NCI-H1092 treated with DMSO at 0.1 percent for 48 hours (cell line): ENCODE measurements at places on chromosomes 1 and 21.

GRCh38 chr1:66626261-66626660 is 92.3 kb downstream of the SGIP1 start:
- DNase-seq: no peak

DNA sequence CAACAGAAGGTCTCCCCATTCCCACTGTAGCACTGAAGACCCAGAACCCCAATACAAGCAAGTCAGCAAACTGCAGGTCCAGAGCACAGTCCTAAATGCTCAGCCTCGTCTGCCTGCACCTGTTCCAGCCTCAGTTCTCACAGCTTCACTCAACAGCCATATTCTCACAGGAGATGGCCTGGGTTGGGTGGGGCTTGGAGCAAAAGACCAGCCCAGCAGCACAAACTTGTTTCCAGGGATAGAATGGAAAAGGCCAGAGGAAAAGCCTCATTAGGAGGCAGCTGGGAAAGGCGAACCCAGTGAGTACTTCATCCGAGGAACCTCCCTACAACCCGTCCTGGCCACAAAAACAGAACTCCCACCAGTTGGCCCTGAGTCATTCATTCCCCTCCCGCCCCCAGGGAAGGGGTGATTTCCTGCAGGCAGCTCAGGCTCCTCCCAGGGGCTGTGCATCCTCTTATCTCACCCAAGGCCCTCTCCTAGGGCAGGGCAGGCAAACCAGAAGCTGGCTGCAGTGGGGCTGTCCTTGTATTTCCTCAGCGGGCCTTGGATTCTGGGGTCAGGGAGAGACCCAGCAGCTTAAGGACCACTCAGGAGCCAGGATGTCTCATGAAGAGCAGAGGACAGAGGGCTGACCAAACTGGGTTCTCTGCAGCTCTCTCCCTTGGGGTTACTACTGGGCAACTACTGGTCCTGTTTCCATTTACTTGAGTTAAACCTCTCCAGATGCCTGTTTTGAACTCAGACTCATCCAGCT is 7.4 kb upstream of the MPL start:
- DNase-seq: no peak

- no peak for DNase-seq
Measured at GRCh38 chr1:151311011-151311410, 16.2 kb downstream of the PI4KB start.

- no peak for DNase-seq
Measured at GRCh38 chr21:46423546-46424038, 35.1 kb upstream of the DIP2A start.

DNA sequence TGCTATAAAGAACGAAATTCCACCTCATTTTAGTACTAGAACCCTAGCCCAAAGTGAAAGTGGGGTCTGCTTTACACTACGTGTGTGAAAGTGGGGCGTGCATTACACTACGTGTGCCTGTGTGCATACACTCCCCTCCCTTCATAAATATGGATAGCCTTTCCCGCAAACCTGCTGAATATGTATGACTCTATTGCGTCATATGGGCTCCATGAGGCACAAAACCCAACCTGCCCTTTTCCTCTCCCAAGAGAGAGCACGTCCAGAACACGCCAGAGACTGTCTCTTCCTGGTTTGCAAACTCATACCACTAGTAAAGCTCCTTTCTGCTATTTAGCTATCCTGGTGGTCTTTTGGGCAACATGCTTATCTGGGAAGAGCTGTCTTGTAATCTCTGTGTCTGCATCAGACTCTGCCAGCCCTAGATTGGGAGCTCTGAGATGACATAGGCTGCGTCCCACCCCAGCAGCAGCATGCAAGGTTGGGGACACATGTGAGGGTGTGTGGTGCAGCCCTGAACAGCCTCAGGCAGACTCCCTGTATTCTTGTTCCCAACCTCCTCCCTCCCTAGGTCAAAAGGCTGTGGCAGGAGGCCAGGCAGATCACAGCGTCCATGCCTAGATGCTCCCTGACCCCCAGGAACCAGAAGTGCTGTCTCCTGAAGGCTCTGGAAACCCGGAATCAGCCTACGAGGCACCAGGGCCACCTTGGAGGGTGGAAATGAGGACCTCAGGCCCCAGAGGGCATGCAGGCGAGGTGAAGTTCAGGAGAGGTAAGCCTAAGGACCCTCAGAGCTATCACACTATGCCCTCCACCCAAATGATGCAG is 12.3 kb upstream of the PADI1 start:
- no peak for DNase-seq

DNA sequence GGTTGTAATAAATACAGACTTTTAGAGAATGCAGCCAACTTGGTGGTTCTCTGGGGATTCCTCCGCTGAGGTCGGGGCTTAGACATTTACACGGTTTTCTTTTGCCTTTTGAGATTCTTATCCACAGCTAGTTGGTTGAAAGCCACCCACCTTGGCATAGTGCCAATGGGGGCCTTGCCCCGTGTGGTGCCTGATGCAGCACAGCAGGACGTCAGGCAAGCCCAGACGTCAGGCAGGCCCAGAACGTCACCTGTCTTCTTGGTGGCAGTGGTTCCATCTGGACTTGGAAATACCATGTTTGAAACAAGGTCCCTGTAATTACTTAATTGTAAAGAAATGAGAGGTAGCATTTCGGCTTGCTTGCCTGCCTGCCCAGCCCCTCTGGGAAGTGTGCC is 78.5 kb downstream of the GALNT2 start:
- DNase-seq: no peak

DNA sequence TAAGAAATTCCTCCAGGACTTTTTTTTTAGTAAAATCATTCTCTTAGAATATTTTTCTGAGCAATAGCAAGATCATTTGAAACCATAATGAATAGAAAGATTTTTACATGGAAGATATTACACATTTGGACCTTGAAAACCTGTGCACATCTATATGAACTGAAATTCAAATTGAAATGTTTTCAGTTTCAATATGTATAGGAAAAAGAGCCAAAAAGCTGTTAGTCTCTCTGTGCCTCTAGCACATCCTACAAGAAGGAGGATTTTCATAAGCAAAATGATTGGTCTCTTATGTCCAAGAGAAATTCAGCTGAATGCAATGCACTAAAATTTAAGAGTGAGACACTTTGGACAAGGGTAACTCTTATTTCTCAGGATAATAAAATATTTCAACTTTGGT is 8.2 kb downstream of the HMCN1 start:
- DNase-seq: no peak

DNA sequence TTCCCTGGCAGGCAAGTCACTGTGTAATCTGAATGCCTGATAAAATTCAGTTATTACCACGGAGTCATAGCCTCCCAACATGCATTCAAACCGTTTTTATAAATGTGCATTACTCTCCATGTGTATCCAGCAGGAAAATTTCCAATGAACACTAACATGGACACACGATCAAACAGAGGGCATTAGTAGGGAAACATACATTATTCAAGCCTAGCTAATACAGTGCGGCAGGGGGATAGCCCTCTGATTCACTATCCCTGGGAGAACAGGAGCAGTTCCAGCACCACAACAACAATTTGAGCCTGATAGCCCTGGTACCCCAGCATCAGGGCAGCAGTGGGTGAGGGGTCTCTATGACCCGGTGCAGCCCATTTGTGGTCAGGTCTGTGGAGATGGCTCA is 35.8 kb upstream of the HMGB4 start:
- no peak for DNase-seq

GRCh38 chr1:202661136-202661845 is 49.0 kb downstream of the SYT2 start:
- DNase-seq: peak; percentile 27

DNA sequence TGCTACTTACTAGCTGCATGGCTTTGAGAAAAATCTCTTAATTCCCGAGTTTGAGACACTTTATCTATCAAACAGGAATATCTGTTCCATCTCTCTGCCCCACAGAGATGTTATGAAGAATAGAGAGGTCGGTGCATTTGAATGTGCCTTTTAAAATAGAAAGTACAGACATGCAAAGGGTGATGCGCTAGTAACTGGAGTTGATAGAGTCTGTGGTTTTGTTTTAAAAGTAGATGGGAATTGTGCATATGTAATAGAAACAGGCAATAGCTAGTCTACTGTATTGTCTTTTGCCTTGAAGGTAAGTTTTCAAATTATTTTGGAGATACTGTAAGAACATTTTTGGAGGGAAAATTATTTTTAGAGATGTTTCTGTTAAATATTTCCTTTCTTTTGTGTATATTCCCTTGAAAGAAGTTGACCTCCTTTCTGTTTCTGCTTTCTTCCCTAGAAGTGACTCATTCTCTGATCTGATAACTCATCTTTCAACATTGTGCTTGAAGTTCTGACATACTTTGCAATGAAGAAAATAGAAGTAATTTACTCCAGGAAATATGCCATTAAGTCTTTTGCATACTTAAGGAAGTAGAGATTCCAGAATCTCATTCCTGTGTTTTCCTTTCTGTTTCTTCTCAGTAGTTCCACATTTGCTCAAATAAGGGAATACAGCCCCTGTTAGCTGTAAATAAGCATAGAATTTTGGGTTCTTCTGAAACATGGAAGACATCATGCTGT is 151.6 kb downstream of the SDCCAG8 start:
- no peak for DNase-seq

DNA sequence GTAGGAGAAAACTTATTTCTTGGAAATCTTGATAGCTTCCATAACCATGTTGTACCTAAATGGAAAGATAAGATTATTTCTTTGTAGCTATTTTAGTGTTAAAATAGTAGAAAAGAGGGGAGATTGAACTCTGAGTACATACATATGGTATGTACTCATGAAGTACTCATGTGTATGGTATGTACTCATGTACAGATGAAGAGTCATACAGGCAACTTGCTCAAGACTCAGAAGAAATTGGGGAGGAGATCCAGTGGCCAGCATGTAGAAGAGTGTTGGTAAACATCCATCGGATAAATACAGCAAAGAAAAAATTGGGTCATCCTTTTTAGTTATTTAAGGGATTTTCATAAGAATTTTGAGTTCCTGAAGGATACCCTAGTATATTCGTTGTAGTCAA is 29.0 kb downstream of the MDM4 start:
- no peak for DNase-seq

DNA sequence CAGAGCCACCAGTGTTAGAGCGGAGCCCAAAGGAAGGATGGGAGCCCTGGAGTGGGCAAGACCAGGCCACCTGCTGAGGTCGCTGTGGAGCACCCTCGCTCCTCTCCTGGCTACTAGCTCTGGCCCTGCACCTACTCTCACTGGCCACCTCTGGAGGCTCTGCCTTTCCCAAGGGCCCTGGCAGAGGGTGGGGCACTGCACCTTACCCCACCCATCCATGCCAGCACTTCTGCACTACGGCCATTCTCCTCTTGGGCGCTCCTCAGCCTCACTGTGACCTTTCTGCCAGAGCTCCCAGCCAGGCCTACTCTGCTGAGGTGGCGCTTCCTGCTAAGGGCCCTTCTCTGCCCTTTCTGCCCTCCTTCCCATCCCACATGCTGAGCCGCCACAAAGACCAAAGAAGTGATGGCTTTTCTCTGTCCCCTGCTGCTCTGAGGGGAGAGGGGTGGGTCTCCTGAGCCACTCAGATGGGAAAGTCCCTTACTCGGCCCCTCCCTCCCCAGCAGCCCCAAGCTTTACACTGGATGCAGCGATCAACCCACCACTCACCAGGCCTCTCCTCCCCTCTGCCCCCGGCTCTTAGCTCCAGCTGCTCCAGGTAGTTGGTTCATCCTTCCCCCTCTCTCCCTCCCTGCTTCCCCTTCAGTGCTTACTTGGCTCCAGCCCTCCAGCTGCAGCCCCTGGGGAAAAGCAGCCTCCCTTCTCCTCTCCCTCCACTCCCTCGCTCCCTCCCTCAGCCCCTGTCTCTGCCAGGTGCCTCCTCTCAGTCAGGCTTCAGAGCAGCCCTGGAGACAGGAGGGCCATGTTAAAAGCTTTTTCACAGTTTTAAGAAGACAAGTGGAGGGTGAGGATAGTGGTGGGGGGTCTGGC is 14.8 kb upstream of the TMEM222 start:
- peak; percentile 86 for DNase-seq
